Stimulated activated CD4-positive, alpha-beta T cell treated with anti-CD3 and anti-CD28 coated beads, TNF-alpha, amount 100 ng/mL, for 24 hours (primary cell): ENCODE measurements at places on chromosomes 11 and 22.

DNA sequence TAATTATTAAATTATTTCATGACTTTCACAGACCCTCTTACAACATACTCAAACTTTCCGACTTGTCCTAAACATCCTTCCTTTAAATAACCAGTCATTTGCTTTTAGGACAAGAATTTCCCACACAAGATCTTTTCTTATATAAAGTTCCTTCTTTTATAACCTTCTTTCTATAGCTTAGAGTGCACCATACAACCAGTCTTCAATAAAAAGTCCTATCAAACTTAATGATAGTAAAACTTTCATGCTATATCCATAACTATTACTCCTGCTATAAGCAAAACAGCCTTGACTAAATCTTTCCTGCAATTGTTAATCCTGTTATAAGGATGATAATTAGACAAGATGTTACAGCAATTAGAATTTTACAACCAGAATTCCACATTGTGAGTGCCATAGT is 47.4 kb downstream of the ZNF280B start:
- DNase-seq = no peak

DNA sequence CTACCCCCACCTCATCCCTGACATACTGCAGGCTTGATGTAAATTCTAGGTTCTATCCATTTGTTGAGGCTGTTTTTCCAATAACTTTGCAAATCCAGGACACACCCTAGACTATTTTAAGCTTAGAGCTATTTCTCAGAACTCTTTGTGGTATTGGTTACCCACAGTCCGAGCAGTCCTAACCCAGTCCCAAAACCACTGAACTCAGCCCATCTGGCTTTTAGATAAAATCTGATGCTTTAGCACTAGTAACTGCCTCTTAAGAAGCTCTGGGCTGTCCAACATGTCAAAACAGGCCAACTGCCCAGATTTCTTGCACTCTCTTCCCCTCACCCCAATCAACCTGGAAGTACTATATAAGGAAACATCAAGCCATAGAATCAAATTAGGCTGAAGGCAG is 344.4 kb upstream of the CADM1 start:
- DNase-seq = no peak

DNA sequence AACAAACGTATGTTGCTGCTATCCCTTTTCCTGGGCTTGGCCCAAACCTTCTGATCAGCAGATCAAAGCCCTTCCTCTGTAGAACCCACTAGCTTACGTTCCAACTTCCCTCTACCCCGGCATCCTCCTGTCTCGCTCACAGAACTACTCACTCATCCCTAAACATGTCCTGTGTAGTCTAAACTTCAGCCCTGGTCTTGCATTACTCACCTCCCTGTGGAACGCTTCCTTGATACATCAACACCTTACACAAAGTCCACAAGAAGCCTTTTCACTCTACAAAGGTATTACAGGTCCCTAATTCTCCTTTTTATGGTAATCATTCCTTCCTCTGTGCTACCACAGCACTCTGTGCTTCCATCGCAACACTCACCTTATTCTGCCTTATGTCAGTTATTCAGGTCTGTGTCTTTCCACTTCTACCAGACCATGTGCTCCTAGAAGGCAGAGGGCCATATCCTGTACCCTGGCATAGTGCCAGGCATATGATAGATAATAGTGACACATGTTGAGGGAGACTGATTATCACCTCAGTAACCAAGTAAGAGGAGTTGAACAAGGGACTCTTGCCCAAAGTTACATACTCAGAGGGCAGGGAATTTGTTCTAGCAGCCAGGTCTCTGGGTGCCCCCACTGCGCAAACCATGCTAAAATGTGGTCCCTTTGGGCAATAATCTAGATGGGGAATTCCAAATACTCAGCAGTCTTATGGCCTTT is 41.6 kb downstream of the USP35 start:
- DNase-seq = no peak

- DNase-seq = no peak
These were observed 81.1 kb upstream of the KCNQ1OT1 start for GRCh38 chr11:2780850-2781407.

- no peak for DNase-seq
These were observed 15.1 kb downstream of the SCGB1A1 start for GRCh38 chr11:62433904-62434276.

DNA sequence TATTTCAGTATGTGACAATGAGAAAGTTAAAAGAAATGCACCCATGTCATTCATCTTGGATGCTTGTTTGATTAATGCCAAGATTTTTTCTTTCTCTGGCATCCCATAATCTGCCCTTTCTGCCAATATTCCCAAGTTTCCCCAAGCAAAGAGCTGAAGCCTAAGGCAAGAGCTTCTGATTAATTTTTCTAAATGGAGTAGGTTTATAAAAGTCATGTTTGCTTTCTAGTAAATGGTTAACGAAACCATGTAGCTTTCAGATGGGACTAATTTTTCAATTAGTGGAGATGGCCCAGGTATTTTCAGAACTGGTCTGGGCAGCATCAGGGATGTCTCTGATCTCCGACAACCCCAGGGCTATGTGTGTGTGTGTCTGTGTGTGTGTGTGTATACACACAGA is 55.3 kb downstream of the LRRC4C start:
- DNase-seq = no peak

DNA sequence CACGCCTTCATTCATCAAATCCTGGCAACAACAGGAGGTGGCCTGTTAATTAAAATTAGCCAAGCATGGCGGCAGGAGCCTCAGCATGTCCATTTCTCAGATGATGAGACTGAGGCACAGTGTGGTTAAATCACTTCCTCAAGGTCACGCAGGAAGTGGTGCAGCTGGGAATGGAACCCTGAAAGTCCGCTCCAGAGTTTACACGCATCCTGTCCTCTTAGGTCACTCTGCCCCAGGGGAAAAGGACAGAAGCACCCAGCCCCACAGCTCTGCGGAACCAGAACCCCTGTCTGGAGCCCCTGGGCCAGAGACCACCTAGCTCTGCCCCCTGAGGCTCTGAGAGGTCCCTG is 19.6 kb downstream of the RPL3 start:
- no peak for DNase-seq

GRCh38 chr11:32267679-32268187 is 167.6 kb downstream of the WT1 start:
- DNase-seq = no peak

- no peak for DNase-seq
These were observed 28.0 kb downstream of the IGLL5 start for GRCh38 chr22:22915670-22916035.

- DNase-seq = no peak
These were observed 430.0 kb downstream of the FAM181B start for GRCh38 chr11:82303671-82304070.

- DNase-seq = no peak
These were observed 6.3 kb downstream of the ZBTB3 start for GRCh38 chr11:62747475-62748160.

- no peak for DNase-seq
These were observed 13.9 kb downstream of the HDHD5 start for GRCh38 chr22:17145021-17145680.

- DNase-seq = no peak
These were observed 18.4 kb downstream of the OR2AT4 start for GRCh38 chr11:75078233-75078632.

GRCh38 chr11:72834905-72835304 is 20.7 kb downstream of the ATG16L2 start:
- DNase-seq = no peak

DNA sequence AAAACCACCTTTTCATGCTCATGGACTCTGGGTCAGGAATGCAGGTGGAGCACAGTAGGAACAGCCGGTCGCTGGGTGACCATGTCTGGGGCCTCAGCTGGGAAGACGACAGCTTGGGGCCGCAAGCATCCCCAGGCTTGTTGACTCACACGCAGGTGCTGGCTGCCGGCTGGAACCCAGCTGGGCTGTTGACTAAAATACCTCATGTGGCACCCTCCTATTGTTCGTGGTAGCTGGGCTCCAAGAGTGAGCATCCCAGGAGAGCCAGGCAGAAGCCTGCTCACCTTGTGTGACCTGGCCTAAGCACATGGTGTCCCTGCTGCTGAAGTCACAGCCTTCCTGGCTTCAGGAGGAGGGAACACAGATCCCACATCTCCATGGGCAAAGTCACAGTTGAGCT is 9.4 kb downstream of the DPP3 start:
- DNase-seq = no peak

- no peak for DNase-seq
These were observed 52.8 kb upstream of the APOA1 start for GRCh38 chr11:116890193-116890592.

DNA sequence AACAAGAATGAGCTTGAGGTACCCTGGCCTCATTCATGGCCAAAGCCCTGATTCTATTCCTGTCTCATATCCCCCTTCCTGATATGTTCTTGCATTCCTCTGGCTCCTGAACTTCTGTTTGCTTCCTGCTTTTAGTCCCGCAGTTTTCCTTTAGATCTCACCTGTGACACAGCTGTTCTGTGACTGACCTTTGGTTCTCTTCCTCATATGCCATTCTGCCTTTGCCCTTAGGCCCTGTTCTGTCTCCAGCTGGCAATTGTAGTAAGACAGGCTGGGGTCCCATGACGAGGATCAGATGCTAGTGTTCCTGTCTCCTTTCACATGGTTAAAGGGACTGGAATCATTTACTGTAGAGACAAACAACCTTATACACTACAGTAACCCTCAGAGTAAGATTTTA is 59.0 kb upstream of the PDE3B start:
- DNase-seq = no peak

GRCh38 chr11:17876827-17877226 is 136.0 kb downstream of the SERGEF start:
- DNase-seq = no peak

GRCh38 chr11:128468111-128468510 is 119.2 kb downstream of the ETS1 start:
- no peak for DNase-seq

GRCh38 chr11:20155683-20156279 is 4.5 kb downstream of the DBX1 start:
- no peak for DNase-seq

- DNase-seq = no peak
These were observed 188.2 kb downstream of the METTL15 start for GRCh38 chr11:28296426-28296825.

- no peak for DNase-seq
These were observed 43.2 kb upstream of the ACCSL start for GRCh38 chr11:44004452-44005062.

DNA sequence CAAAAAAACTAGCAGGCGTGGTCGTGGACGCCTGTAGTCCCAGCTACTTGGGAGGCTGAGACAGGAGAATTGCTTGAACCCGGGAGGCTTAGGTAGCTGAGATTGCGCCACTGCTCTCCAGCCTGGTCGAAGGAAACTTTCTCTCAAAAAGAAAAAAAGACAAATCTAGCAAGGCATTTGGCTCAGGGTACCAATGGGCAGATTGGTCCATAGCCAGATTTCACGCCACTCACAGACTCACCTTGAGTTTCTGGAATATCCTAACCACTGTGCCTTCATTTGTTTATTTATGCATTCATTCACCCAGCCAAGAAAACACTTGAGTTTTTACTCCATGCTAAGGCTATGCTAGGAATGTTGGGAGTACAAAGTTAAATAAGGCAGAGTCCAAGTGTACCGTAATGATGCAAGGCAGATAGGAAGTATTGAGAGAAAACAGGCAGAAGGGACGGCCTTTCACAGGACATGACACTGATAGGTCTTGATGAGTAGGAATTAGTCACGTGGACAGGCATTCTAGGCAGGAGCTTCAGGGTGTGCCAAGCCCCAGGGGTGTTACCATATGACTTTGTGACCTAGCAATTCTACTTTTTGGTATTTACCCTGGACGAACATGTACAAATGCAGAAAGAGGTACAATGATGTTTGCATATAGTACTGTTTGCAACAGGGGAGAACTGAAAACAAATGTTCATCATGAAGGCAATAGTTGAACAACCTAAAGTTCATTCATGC is 3.0 kb upstream of the PACSIN3 start:
- no peak for DNase-seq

DNA sequence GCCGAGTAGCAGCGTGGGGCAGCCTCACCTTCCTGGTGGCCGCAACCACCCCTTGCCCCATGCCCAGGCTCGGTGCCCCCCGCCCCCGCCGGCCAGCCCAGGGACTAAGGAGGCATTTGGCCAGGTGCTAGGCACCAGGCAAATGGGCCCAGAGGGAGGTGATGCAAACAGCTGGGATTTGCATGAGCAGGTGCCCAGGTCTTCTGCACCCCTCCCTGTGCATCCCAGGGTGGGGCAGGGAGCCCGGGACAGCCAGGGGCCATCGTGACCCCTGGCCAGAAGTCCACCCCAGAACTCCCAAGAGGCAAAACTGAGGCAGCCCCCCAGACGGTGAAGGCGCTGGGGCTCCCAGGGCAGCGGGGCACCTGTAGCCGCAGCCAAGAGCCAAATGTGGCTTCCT is 18.1 kb downstream of the TRPM5 start:
- DNase-seq = no peak

DNA sequence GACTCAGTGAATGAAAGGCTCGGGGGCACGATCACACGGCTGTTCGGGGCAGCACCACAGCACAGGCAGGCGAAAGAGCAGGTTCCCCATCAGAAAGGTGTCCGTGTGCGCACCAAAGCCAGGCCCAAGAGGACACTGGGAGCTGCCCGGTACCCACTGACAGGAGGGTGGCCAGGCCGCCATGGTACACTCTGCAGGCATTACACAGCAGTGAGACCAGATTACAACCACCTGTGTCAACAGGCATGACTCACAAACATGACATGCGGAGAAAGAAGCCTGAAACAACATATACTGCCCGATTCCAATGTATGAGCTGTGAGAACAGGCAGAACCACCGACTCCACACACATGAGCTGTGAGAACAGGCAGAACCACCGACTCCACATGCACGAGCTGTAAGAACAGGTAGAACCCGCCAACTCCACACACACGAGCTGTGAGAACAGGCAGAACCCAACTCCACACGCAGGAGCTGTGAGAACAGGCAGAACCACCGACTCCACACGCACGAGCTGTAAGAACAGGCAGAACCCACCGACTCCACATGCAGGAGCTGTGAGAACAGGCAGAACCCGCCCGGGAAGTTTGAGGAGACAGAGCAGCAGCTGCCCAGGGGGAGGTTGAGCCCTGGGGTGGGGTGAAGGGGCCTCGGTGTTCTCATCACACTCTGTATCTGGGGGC is 32.6 kb downstream of the KIAA0930 start:
- DNase-seq = no peak

DNA sequence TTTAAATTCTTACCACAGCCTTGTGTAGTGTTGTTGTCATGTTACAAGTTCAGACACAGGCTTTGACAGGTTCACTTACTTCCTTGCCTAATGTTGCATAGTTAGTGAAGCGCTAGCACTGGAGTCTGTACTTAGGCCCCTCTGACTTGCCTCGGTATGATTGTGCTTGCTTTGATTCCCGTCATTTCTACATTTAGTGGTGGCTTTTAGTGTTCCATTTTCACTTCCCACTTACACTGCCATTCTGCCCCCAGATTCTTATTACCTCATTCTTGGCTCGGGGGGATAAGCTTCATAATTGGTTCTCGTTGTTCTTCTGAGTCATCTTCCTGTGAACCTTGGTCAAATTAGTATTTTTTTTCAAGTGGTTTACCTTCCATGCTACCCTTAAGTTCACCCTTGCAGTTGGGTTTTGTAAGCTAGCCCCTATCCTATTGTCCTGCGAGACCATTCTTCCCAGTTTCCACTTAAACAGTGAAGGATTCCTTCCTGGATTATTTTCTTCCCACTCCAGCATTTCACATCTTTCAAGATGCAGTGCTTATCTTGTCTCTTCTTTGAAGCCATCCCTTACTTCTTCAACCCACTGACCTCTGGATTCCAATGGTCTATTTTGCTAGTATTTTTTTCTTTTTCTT is 68.7 kb downstream of the DDX10 start:
- DNase-seq = peak; percentile 11

- no peak for DNase-seq
These were observed 172.0 kb upstream of the CADM1 start for GRCh38 chr11:115676206-115676605.

GRCh38 chr22:45903355-45904135 is 73.4 kb downstream of the WNT7B start:
- DNase-seq = no peak

- DNase-seq = no peak
These were observed 109.3 kb downstream of the ARL14EP start for GRCh38 chr11:30432178-30432577.
